Gastrocnemius medialis (tissue), 4 donors: ENCODE measurements at places on chromosomes 1 and 21. TPM values are rescaled to one million over a fixed set of nuclear protein-coding genes. Genes with fewer than 3 reads are reported as not detected.

The BARHL2 gene
- not detected for total RNA-seq

The HAO2 gene
- total RNA-seq, result not detected

The AMY1A gene
- total RNA-seq, result not detected

The SMCP gene
- not detected for total RNA-seq

The MRPS14 gene
- total RNA-seq, result 15.6 TPM

The ADGRL2 gene
- total RNA-seq, result 8.2 TPM

The ZYG11A gene
- not detected for total RNA-seq

The SIK1 gene
- total RNA-seq, result 0.36 TPM

The NUF2 gene
- not detected for total RNA-seq

The TPTE gene
- total RNA-seq, result not detected

The MORC3 gene
- 34.9 TPM for total RNA-seq

The PIGR gene
- total RNA-seq, result 0.10 TPM

The SASS6 gene
- 4.2 TPM for total RNA-seq

DNA sequence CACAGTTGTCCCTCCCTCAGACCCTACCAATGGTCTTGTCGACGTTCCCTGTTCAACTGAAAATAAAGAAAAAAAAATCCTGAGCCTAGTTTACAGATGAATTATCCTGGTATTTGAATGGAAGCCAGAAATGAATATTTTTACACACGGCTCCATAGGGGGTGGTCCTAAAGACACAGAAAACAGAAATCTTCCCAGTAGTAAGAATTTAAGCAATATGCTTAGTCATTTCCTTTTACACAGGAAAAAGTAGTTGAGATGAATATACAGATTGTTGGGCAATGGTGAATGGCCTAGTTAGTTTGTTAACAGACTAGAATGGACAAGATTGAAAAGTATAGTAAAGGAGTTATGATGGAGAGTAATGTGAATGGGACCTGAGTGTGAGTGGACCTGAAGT lies 67.4 kb downstream of the RGS18 start:
- no peak for DNase-seq

DNA sequence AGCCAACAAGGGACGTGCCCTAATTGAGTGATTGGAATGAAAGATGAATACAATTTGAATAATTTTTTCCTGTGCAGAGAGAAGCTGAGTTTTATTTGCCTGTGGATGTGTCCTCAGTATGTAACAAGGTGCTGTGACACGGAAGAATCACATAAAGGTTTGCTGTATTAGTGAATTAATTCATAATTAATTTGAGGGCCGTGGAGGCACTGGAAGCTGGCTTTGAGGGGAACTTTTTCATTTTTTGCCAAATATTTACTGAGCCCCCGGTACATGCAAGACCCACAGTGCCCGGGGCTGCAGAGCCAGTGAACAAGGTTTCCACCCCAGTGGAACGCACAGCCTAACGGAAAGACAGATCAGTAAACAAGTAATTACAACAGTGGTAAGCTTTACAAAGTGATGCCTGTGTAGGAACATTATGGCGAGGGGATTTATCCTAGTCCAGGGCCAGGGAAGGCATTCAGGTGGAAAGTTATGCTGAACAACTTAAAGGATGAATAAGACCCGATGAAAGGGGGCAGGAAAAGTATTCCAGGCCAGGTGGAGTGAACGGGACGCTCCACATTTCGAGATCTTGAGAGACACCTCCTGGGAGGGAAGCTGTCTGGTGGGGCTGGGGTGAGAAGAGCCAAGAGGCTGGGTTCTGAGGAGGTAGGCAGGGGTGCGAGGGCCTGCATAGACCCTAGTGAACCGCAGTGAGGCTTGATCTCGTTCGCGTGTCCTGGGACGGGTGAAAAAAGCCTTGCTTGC lies 773 bp upstream of the RCC2 start:
- DNase-seq, result no peak

GRCh38 chr1:27166351-27166802 lies 11.5 kb upstream of the SLC9A1 start:
- DNase-seq, result no peak

DNA sequence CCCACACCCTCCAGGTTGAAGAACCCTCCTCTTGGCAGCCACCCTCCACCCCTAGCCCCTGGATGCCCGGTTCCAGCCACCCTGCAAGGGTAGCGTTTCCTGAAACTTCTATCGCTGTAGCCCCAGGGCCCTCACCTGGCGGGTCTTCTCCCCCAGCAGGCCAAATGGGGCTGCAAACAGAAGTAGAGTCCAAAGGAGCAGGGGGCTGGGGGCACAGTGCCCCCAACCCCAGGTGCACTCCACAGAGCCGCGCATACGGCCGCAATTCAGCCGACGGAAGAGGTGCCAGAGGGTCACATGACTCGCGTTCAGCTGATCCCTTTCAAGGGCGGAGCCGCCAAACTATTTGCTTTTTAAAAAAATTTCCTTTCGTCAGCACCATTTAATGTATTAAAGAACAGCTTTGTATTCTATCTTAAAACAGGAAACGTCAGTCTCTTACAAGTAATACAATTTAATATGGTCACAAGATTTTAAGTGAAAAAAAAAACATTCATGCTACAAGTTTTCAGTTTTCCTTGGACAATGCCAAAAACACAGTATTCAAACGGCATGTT lies at the start of gene GLMP:
TSS of gene GLMP (minus strand) at position 289 of the 557 bp plus-strand sequence. CDS start at position 255, 34 bp downstream.
- DNase-seq, result peak; percentile 44

- no peak for DNase-seq
These were observed 805 bp downstream of the CYB5R1 start for GRCh38 chr1:202966006-202966898.

GRCh38 chr1:36349241-36349671 lies 25.8 kb upstream of the EVA1B start:
- DNase-seq, result no peak

- no peak for DNase-seq
These were observed 1047.3 kb downstream of the ADGRL2 start for GRCh38 chr1:82848043-82848442.

GRCh38 chr1:229048896-229049295 lies 222.0 kb upstream of the RAB4A start:
- DNase-seq, result no peak

DNA sequence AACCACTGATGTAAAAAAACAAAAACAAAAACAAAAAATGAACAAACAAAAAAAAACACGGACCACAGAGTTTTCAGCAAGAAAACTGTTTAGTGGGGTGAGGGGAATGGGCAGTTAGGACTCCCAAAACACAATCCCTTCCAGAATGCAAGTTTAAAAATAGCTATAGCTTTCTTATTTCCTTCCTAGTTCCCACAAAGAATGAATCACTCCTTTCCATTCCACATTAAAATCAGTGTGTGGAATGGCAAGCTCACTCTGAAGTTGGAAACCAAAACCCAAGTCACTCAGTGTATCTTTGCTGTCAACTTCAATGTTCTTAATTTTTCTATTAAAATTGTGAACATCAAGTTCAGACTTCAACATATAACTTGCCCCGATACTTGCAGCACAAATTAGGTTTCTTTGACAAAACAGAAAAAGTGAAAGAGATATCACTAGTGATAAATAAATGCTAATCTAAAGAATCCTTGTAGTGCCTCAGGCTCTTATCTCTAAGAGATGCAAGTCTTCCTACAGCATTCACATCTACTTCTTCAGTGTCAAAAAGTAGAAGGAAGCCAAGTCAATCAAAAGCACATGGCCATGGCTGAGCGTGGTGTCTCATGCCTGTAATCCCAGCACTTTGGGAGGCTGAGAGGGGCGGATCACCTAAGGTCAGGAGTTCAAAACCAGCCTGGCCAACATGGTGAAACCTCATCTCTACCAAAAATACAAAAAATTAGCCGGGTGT lies 45.5 kb downstream of the TOR3A start:
- DNase-seq, result no peak

- no peak for DNase-seq
These were observed 6.9 kb upstream of the LRP8 start for GRCh38 chr1:53334781-53335180.

DNA sequence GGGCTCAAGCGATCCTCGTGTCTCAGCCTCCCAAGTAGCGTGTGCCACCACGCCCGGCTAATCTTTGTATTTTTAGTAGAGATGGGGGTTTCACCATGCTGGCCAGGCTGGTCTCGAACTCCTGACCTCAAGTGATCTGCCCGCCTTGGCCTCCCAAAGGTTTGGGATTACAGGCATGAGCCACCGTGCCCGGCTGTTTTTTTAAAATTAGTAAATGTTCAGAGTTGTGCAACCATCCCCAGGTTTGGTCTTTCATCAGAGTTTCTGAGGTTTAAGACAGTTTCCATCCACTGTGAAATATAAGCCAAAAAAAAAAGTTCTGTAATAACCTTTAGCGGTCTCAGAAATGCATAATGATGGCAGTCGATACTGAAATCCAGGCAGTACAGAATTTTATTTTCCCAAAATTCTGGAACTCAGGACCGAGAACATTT lies 550 bp upstream of the SYT11 start:
- DNase-seq, result peak; percentile 42

DNA sequence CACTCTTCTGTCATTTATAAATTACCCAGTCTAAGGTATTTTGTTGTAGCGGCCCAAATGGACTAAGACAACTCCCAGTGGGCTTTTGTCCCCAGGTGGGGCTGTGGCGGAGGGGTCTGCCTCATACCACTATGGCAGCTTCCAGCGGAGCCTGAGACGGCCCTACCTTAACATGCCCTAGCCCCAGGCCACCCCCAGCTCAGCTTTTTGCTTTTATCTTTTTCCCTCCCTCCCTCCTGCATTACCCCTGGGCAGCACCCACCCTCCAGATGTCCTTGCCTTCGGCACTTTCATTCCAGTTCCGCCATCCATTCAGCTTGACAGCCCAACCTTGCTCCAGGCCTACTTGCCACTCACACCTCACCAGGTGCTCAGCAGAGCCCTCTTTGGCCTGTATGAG lies 307.3 kb downstream of the PTPRU start:
- no peak for DNase-seq

GRCh38 chr21:34796518-34797200 lies 127.9 kb downstream of the CLIC6 start:
- DNase-seq, result peak; percentile 72

DNA sequence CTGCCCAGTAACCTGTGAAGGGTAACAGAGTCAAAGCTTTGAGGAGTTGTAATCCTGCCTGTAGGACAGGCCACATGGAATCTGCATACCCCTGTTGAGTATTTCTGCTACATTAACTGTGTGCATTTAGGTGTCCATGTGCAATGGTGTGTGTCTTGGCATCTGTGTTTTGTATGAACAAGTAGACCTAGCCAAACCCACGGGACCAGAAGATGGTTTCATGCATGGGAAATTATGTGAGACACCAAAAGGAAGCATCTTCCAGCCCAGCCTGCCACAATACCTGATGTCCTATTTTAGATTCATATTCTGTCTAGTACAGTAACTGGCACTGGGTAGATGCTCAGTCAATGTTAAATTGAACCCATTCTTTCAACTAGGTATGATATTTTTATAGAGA lies 70.8 kb upstream of the KCND3 start:
- DNase-seq, result no peak

- DNase-seq, result no peak
These were observed 30.1 kb downstream of the OLFML3 start for GRCh38 chr1:114009393-114009792.

- DNase-seq, result no peak
These were observed 151.6 kb downstream of the RERE start for GRCh38 chr1:8665833-8666232.

DNA sequence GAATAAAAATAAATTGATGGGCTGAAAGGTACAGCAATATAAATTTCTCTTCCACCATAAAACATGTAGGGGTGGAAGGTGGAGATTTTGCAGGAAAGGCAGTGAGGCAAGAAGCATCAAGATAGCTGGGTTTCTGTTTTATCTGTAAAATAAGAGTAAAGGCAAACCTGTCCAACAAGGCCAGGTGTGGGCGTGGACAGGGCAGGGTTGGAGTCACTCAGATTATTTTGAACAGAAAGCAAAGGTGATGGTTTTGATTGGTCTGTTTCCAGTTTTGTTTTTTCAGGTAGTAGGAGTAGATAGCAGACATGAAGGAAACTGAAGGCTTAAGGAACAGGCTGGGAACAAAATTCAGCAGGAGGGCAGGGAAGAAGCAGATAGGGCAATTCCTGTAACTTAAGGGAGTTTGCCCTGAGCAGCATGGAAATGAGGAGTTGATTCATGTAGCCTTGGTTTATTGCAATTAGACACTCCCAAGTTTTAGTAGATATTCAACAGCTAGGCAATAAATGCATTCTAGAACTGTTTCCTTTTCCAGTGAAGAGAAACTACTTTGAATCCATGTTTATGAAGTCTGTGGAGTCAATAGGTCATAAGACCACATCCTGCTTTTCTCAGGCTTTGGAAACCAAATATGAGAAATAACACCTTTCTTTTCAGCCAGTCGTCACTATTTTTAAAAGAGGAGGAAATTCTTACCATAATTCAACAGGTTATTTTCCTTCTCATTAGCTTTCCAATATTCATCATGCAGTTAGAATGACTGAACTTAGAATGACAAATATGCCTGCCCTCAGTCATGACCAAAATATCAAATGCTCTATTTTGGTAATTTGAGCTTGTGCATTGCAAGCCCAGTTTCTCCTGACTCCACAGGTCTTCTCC lies 38.7 kb upstream of the CD55 start:
- no peak for DNase-seq

- DNase-seq, result no peak
These were observed 41.5 kb downstream of the LRRC3 start for GRCh38 chr21:44496564-44497550.

DNA sequence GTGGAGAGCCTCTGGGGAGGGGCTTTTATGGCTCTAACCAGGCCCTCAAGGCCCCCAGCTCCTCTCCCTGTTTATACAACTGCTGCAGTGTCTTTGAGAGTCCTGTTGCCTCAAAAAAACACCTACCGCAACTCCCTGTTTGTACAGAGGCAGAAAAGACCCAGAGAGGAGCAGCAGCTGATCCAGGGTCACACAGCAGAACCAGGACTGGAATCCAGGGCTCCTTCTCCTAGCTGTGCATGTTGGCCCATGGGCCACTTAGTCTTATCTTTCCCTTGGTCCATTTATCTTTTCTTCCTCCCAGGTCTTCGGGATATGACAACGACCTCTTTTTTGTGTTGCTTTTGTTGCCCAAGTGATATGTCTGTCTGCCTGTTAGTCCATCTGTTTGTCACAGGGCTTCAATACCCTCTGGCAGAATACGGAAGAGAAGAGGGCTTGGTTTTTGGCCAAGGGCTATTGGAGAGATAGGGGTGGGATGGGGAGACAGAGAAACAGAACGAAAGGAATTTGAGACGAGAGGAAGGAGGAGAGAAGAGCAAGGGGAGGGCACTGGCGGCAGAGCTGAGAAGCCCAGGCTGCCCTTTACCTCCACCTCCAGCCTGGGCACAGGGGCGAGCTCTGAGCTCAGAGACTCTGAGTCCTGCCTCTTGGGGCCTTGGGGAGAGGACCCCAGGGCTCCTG lies 33.5 kb upstream of the WASF2 start:
- DNase-seq, result no peak

GRCh38 chr1:155776414-155776813 lies 80.6 kb downstream of the GON4L start:
- DNase-seq, result no peak

- DNase-seq, result no peak
These were observed 718.3 kb upstream of the PTBP2 start for GRCh38 chr1:96002969-96003964.

GRCh38 chr1:226813671-226814591 lies 56.5 kb upstream of the PSEN2 start:
- DNase-seq, result peak; percentile 81
